SK-MEL-5 (cell line): ENCODE measurements at places on chromosomes 1 and 21. TPM values are rescaled to one million over a fixed set of nuclear protein-coding genes. Genes with fewer than 3 reads are reported as not detected.

DNA sequence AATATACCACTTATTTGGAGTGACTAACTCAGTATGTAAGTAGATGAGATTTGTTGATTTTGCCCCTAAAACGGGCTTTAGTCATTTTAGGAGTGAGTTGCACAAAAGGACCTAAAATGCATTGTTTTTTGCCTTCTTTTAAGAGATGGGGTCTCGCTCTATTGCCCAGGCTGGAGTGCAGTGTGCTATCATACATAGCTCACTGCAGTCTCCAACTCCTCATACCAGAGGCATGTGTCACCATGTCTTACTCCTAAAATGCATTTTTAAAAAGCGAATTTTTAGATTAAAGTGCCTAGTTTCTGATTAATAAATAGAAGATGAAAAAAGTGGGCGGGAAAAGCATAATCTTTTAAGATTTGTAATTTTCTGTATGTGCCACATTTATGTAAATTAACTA lies 11.5 kb upstream of the NEXN start:
- no peak for DNase-seq

GRCh38 chr1:48947761-48948537 lies 171.3 kb upstream of the BEND5 start:
- DNase-seq, result no peak

LCE3E gene
- not detected in 2 replicates for total RNA-seq

USF1 gene
- 48.9 and 50.4 TPM in 2 replicates for total RNA-seq
